ENCODE measurements at places on chromosomes 6 and 20. TPM values are rescaled to one million over a fixed set of nuclear protein-coding genes. Genes with fewer than 3 reads are reported as not detected.
A peak's percentile ranks its signal among the peaks of the same experiment; 100 is the strongest.

The PDYN gene
- total RNA-seq, result not detected

GRCh38 chr6:106892186-106892585, 82.3 kb downstream of the CD24 start:
- no peak for DNase-seq

DNA sequence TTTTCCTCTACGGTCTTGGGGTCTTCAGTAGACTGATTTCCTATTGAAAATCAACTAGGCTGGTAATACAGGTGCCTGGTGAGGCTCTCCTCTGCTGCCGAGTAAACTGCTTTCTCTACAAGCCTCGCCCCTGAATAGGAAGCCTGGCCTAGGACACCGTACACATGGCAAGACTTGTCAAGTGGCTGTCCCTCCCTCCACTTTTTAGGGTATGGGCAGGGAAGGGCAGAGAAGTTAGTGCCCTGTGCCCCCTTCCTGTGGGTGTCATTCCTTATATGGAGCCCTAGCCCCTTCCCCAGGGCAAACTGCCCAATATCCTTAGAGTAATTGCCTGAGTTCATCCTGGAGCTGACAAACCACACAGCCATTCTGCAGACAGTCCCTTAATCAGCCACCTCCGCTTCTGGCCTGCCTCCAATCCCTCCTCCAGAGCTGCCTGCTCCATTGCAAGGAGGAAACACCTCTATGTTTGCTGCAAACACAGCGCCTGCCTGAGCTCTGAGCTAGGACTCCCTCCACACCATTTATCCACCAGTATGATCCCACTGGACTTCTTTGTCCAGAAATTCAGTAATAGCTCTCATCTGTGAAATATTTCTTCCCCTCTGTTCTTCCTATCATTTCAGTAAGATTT, 93.1 kb downstream of the CHD6 start:
- no peak for DNase-seq

- no peak for DNase-seq
Measured at GRCh38 chr6:100099189-100100074, 105.4 kb upstream of the MCHR2 start.

GRCh38 chr20:51125780-51126179, 102.9 kb upstream of the KCNG1 start:
- DNase-seq, result no peak

GRCh38 chr6:55601120-55601519, 22.1 kb upstream of the HMGCLL1 start:
- no peak for DNase-seq

DNA sequence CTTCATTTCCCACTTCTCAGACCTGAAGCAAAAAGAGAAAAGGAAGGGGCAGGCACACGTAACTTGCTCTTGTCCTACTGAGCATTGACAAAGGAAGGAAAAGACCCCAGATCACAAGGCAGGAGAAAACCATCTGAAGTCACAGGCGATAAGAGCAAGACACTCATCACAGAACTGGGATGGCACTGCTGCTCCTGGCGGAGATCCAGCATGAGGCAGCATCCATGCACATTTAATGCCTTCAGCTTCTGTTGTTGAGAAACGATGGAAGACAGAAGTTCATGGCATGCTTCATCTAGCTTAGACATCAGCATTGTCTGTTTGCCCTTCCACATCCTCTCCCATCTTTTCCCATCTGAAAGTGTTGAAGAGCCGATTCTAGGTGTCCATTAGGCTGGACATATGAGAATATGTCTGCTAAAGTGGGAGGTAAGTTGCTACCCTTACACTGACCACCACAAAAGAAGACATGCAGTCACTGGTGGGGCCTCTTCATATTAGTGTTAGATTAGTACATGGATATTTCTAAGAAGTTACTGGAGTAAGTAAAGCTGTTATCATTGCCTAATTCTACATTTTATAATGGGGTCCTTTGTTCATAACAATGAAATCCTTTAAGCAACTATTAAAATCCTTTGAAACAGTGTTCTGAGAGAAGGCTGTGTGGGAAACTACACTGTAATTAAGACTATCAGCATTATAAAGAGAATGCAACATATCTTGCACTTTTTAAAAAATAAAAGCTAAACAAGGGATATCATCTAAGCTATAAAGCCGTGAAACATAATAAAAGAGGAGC, 618.5 kb downstream of the C6orf118 start:
- DNase-seq, result no peak

DNA sequence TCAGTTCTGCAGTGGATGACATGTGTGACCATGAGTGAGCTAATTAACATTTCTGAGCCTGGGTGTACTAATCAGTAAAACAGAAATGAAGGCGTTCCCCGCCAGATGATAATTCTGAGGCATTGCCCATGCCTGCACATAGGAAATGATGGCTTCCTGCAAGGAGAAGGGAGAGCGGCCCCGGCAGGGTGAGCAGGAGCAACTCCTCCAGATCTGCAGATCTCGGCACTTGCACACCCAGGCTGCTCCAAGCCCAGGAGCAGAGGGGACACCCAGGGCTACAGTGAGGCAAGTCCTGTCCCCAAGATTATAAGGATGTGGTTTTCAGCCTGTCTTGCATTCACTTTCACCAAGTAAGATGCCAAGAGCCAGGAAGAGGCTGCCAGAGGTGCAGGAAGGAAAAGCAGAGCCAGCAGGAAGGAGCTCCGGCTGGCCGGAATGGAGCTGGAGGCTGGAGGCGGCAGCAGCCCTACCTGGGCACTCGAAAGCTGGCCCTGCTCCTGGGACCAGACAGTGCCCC, 177.5 kb upstream of the CST7 start:
- DNase-seq, result no peak

The DNAH8 gene
- total RNA-seq, result 0.05 TPM

GRCh38 chr6:93792746-93793145, 373.4 kb upstream of the EPHA7 start:
- no peak for DNase-seq

The CST4 gene
- total RNA-seq, result not detected

DNA sequence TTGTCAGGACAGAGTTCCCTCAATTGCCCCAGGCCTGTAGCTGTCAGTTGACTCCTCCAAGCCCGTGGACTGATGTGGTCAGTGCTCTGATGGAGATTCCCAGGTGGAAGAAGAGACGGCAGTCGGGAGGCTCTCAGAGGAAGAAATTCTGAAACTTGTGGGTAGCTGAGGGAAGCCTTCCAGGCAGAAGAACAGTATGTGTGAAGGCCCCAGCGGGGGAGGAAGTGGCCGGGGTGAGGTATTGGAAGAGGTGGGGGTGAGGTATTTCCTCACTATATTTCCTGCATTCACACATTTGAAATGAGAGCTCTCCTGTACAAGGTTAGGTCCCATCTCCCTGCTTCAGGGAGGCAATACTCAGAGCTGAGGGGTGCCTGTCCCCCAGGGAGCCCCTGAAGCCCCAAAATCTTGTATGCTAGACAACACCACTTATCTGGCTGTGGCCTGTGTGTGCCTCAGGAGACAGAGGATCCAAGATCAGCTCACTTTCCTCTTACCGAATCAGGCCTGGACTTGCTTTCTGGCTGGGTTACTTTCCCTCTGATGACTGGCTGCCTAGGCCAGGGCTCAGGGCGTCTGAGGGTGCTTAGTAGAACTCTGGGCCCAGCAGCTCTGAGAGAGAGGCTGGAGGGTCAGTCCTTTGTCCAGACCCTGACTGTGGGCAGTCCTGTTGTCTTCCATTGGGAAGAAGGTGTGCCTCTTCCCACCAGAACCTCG, 49.3 kb upstream of the MYL9 start:
- DNase-seq, result peak; percentile 57

The SSTR4 gene
- total RNA-seq, result not detected

The RAD21L1 gene
- not detected for total RNA-seq

DNA sequence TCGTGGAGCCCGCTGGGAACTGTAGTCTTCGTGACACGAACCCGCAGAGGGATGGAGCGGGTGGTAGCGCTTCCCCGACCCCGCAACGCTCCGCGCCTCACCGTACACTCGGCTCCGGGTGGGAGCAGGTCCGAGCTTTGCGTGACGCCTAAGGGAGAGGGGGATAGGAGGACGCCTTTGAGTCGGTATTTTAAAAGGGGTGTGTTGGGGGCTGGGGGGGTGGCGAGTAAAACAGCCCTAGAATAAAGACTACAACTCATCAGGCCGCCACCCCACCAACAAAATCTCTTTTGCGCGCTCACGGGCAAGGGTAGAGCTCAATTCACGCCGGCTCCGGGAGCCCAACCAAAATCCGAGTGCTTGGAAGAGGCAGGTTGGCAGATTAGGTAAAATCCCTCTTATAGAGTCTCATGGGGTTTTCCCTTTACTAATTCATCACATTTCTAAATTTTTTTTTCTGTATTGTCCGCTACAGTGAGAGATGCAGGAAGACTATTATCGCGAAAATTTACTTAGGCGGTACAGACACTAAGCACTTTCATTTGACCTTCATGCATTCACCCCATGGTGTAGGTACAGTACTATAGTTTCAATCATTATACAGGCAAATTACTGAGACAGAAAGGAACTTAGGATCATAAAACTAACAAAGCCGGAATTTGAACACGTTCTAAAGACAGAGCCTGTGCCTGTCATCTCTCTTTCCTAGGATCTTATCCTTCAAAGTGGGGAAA, 706 bp upstream of the SNX14 start:
- DNase-seq, result no peak

- DNase-seq, result no peak
Measured at GRCh38 chr20:62088258-62089127, 22.8 kb upstream of the TAF4 start.

The ITPA gene
- total RNA-seq, result 93.3 TPM

The FOXS1 gene
- not detected for total RNA-seq

DNA sequence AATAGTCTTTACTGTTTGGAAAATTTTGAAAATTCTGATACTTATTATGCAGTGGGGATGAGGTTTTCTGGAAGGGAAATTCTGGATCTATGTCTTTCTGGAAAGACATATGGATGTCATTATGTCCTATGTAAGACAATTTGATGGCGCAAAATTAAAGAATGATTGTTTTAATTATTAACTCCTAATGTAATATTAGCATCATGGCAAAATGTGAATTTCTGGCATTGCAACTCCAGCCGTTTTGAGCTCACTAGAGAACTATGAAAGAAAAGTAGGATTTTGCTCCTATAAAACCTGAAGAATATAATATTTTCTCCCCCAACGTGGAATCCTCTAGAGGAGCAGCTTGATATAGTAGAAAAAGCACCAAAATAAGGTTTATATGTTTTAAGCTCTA, 243.2 kb downstream of the RFPL4B start:
- DNase-seq, result no peak

The MAK gene
- 0.73 TPM for total RNA-seq

DNA sequence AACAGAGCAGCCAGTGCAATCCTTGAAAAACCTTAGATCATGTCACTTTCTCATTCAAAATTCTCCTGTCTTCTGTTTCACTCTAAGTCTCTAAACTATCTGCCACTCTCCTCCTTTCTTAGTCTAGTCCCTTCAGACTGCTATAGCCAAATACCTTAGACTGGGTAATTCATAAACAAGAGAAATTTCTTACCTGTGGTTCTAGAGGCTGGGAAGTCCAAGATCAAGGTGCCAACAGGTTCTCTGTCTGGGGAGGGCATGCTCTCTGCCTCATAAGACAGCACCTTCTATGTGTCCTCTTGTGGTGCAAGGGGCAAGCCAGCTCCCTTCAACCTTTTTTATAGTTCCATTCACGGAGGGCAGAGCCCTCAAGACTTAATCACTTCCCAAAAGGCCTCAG, 156.3 kb downstream of the MTFR2 start:
- no peak for DNase-seq

DNA sequence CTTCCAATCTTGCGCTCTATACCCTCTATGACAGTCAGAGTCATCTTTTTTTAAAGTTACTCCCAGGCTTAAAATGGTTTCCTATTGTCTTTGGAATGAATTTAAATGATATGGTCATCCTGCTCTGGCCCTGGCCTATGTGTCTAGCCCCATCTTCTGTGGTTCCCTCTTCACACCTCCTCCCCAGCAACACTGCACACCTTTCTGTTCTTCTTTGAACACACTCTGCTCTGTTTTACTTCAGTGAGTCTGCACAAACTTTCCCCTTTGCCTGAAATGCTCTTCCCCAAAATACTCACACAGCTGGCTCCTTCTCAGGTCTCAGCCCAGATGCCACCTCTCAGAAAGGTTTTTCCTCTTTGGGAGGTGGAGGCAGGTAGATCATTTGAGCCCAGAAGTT, 132.7 kb downstream of the FYN start:
- no peak for DNase-seq

All from activated T-helper 1 cell treated with anti-CD3 and anti-CD28 coated beads, Interleukin-12 subunit alpha, Interleukin-12 subunit beta, Interleukin-2, Interleukin-4 antibody, amounts not matched to agents 30 ng/mL and 10 ng/mL and 1 ng/mL, durations not matched to agents 14 hours and 24 hours and 36 hours (primary cell).